Caki2 (cell line): ENCODE measurements at places on chromosomes 3 and 15. TPM values are rescaled to one million over a fixed set of nuclear protein-coding genes. Genes with fewer than 3 reads are reported as not detected.

SKOR1 gene
- total RNA-seq, result 0.61 TPM in 1 of 2 replicates, not detected in the other

SPESP1 gene
- not detected in 2 replicates for total RNA-seq

ACTRT3 gene
- 0.34 and 0.81 TPM in 2 replicates for total RNA-seq

CHCHD4 gene
- 15.6 and 16.7 TPM in 2 replicates for total RNA-seq

ERC2 gene
- not detected in 2 replicates for total RNA-seq

TPRG1 gene
- 0.20 and 0.81 TPM in 2 replicates for total RNA-seq

- peak; percentile 30 for DNase-seq
Observed at GRCh38 chr15:76799760-76800159, 105.4 kb downstream of the SCAPER start.

- no peak for DNase-seq
Observed at GRCh38 chr3:140995881-140996280, 54.2 kb downstream of the SLC25A36 start.

GRCh38 chr3:148513096-148513543, 184.6 kb upstream of the AGTR1 start:
- DNase-seq, result no peak

GRCh38 chr3:171311784-171312183, 148.4 kb downstream of the TNIK start:
- no peak for DNase-seq

DNA sequence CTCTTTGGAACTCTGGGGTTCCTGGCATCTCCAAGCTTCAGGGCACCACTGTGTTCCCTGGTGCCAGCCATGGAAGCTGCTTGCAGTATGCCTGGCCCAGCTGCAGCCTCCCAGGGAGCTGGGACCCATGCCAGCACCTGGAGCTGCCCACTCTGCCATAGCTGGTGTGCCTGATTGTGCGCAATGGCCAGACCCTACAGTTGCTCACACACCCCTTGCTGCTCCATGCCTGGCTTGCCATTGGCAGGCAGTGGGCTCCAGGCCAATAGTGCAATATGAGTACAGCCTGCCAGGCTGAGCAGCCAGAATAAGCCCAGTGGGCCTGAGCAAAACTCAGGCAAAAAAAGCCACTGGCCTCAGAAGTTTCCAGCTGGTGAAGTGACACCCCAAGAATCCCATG, 43.8 kb upstream of the LRRFIP2 start:
- DNase-seq, result no peak

DNA sequence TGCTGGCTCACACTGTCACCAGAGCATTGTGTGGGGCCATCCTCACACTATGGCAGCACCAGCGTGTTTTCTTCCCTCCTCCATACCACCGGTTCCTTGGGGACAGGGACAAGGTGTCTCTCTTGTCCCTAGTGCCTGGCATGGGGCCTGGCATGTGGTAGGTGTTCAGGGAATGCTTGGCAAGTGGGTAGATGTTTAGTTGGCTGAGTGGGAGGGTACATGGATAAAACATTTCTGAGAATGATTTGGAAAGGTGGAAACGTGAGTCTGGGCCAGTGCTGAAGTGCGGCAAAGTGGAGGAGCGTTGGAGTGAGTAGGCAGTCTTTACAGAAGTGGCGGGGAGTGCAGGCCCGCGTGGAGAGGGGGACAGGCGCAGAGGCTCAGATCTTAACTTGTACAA, 15.0 kb downstream of the SNAPC5 start:
- no peak for DNase-seq

GRCh38 chr15:96088650-96089049, 241.8 kb upstream of the NR2F2 start:
- DNase-seq, result no peak

GRCh38 chr3:20912406-20912805, 726.4 kb upstream of the SGO1 start:
- DNase-seq, result no peak

DNA sequence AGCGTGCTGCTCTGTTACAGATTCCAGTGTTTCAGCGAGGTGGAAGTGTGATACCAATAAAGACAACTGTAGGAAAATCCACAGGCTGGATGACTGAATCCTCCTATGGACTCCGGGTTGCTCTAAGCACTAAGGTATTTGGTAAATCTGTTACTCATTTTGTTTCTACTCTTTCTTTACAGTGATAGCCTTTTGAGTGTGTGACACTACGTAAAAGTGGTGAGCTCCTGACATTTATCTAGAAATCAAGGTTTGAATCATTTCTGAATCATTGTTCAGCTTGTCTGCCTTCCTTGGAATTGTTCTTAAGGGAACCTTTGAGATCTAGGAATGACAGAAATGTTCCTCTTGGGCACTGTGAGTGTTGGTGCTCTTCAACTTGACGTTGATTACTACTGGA, 11.2 kb upstream of the CAPN3 start:
- DNase-seq, result no peak

DNA sequence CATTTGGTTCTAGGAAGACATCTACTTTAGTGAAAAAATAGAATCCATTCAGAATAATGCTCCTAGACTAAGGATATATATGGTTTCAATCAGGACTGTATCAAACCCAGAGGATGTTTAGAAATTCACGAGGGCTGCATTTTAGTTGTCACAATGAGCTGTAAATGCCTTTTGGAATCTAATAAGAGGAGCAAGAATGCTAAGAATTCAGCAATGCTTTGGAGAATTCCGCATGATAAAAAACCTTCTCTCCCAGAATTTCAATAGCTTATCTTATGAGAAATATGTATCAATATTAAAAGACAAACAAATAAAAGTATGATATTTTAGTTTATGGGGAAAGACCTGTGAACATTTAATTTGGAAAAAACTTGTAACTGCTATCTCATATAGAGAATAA, 885.1 kb downstream of the ZPLD1 start:
- DNase-seq, result no peak

DNA sequence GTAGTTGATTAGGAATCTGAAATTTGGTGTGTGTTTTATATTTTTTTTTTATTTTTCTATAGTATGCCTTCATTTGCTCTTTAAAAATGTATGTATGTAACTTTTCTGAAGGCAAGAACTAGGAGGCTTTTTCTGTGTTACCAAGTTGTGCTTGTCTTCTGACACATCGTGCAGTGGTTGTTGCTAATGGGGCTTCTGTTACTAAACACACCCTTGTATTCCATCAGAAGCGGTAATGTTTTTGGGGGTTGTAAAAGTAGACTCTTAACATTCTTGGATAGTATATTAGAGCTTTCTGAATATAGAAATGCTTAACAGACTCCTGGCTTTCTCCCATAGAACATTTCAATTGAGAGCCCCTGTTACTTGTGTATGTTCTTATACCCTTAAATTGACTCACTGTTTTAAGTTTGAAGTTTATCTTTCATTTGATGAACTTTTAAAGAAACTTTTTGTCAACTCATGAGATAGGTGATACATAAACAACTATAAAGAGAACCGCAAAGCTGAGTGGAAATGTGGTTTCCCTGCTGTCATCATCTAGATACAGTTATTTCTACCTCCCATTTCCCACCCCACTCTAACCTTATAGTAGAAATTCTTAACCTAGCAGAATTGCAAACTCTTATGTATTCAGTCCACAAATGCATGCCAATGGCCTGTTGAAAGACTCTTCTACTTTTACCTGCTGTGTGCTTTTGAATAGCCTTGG, 2.5 kb downstream of the TIPARP start:
- DNase-seq, result no peak

GRCh38 chr3:180177255-180177654, 140.5 kb upstream of the PEX5L start:
- DNase-seq, result no peak

- DNase-seq, result peak; percentile 64
Observed at GRCh38 chr15:69973102-69973714, 124.5 kb downstream of the TLE3 start.
